ENCODE measurements at places on chromosomes 3 and 15.
A peak's percentile ranks its signal among the peaks of the same experiment; 100 is the strongest.

- DNase-seq: peak; percentile 4
Observed at GRCh38 chr3:42980209-42980608, 1.1 kb downstream of the GASK1A start.

DNA sequence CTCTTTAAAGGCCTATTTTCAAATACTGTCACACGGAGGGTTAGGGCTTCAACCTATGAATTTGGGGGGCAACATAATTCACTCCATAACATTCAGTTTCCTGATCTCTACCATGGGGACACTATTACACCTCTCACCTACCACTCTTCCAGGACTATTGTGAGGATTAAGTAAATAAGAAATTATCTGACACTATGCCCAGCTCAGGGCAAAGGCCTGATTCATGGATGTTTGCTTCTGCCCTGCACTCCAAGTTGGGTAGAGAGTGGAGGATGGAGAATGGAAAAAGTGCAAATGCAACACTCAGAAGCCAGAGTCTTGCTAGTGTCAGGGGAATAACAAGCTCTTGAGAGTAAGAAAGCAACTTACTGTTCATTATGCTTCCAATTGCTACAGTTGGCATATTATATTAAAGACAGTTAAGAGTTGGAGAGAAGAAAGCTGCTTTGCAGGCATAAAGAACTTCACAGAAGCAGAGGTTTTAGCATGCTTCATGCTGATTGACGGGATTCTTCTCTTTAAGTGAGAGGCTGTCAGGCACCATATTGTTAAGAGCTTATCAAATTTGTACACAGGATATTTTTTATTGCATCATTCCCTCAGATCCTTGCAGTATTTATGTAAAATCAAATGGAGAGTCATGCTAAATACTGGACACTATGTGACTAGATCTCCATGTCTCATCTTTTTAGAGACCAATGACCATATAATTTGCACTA, 375.3 kb downstream of the VPS13C start:
- no peak for DNase-seq

DNA sequence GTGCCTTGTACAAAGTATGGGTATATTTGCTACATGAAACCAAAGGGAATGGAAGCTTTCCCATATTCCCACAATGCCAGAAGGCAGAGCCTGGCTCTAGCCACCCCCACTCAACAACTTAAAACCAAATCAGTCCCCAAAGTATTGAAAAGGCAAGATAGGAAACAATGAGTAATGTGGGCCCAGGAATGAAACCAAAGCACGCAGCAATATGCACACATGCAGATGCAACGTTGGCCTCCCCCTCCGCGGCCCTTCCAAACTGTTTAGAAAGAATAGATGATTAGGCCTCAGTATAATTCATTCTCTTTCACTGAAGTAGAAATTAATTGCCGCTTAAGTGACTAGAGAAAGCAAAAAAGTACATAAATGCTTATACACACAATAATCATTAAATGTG, 59.1 kb downstream of the THRB start:
- no peak for DNase-seq

- peak; percentile 76 for DNase-seq
Observed at GRCh38 chr15:63065262-63066221, 23.0 kb downstream of the TPM1 start.

GRCh38 chr3:64730681-64731080, 42.9 kb upstream of the ADAMTS9 start:
- no peak for DNase-seq

GRCh38 chr3:105166893-105167292, 199.8 kb upstream of the ALCAM start:
- peak; percentile 6 for DNase-seq

GRCh38 chr15:59622289-59622688, 10.7 kb downstream of the GCNT3 start:
- DNase-seq: peak; percentile 67

DNA sequence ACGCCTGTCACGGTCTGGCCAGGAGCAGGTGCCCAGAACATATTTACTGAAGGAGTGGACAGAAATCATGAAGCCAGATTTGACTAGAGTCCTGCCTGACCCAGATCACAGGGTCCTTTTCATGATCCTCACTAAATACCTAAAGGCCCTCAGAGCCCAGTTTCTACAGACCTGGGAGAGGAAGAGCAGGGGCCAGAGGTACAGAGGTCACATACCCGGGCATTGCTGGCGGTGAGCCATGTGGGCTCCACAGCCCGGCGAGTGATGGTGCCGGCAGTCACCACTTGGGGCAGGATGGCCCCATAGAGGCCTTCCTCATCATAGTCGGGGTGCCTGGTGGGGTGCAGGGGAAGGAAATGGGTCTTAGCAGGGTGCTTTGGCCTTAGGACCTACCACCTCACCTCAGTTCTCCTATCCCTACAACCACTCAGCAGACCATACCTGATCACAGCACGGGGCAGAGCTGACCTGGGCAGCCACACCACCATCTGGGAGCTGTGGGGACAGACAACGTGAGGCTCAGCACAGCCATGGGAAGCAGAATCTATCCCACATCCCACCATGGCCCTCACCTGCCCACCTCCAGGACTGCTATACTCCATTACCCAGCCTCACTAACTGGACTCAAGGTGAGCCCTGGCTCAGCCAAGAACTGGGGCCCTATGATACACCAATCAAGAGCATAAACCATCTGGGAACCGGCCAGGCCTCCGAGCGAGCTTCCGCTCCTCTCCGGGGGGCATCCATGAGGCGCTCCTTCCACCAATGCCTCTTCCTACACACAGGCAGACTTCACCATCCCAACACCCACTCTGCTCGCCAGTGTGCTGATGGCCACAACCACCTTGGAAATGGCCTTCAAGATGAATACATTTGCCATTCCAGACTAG, 12.9 kb downstream of the POLG start:
- peak; percentile 27 for DNase-seq

DNA sequence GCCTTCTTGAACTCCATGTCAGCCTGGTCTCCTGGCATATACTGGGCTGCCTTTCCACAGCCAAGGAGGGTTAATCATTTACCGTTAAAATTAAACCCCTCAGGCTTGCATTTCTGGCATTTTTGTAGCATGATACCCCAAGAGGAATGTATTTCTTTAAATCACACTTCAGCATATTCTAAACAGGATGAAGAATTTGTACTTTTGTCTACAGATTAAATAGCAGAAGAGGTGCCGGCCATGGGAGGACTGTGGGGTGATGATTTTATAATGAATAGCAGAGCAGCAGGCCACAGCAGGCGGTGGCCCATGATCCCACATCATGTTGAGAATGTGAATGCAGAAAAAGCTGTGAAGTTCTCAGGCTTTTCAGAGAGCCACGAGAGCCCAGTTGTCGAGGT, 90.2 kb downstream of the ARNT2 start:
- DNase-seq: peak; percentile 68

- DNase-seq: no peak
Observed at GRCh38 chr15:88012233-88012632, 244.3 kb downstream of the NTRK3 start.

DNA sequence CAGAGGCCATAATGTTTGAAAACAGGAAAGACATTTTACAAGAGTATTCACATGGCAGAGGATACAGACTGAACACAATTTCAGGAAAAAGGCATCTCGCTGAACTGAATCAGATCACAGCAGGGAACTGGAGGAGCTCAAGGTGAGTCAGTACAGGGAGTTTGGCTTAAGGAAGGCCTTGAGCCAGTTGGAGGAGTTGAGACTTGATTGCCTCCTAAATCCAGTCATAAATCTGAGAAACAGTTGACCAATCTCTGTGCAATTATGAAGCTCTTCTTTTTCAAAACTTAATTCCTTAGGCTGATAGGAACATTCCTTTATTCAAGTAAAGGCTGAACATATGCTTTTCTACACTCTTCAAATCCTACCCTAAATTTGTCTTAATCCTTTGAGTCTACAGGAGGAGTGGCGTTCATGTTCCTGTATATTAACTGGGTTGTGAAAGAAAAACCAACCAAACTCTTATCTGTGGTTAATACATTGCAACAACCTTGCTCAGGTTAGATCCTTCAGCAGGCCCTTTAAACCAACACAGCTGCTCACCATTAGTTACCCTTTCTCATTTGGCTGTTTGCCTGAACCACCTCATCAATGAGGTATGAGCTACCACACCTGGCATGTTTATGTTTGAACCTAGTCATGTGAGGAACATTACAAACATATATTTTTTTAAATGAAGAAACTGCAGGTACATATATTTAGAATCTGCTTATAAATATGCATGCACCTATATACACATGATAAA, 404.1 kb upstream of the ATP11B start:
- DNase-seq: no peak

GRCh38 chr3:139944256-139944910, 9.4 kb downstream of the CLSTN2 start:
- DNase-seq: no peak

DNA sequence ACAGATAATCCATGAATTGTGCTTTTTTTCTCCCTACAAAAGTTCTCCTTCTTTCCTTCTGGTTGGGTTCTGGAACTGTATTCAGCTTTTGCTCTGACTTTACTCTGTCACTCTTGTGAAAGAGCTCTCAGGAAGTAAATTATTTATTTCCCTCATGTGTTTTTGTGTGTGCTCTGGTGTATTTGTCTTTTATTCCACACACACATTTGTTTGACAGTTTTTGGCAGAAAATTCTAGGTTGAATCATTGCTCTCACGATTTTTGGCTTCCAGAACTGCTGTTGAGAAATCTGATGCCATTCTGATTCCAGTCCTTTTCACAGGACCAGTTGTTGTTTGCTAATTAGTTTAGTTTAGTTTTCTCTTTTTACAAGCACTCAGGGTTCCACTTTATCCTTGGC, 172.8 kb downstream of the PLCH1 start:
- DNase-seq: peak; percentile 66

GRCh38 chr15:83514584-83514983, 67.4 kb downstream of the SH3GL3 start:
- DNase-seq: no peak

- DNase-seq: no peak
Observed at GRCh38 chr3:56308471-56308870, 159.8 kb downstream of the ERC2 start.

DNA sequence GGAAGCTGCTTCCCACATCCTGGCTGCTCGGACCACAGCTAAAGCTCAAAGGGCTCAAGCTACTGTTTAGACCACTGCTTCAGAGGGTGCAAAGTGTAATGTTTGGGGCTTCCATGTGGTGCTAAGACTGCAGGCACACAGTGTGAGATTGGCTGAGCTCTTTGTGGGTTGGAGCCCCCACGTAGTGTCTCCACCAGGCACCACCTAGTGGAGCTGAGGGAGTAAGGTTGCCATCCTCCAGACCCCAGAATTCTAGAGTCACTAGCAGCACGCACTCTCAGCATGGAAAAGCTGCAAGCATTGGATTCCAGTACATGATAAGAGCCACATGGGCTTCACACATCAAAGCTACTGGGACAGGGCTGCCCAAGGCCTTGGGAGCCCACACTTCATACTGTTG, 9.3 kb downstream of the MKRN3 start:
- no peak for DNase-seq

GRCh38 chr15:73366766-73367623, 1.8 kb downstream of the HCN4 start:
- DNase-seq: no peak

- no peak for DNase-seq
Observed at GRCh38 chr3:122671553-122671952, 9.1 kb upstream of the PARP14 start.

- DNase-seq: no peak
Observed at GRCh38 chr3:46661776-46662766, 31.4 kb downstream of the ALS2CL start.

DNA sequence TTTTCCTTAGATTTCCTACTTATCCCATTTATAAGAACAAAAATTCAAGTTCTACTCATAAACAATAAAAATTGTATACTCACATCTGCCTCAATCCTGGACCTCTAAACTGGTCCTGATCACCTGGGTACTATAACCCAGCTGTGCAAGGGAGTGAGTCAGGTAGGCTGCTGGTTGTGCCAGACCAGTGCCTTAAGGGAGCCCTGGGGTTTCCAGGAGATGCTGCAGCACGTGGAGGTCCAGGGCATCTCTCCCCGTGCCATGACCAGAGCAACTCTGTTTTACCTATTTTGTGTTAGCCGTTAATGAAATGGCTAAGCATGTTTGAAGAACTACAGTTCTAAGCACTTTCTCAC, 140.2 kb upstream of the TRIM42 start:
- DNase-seq: no peak

DNA sequence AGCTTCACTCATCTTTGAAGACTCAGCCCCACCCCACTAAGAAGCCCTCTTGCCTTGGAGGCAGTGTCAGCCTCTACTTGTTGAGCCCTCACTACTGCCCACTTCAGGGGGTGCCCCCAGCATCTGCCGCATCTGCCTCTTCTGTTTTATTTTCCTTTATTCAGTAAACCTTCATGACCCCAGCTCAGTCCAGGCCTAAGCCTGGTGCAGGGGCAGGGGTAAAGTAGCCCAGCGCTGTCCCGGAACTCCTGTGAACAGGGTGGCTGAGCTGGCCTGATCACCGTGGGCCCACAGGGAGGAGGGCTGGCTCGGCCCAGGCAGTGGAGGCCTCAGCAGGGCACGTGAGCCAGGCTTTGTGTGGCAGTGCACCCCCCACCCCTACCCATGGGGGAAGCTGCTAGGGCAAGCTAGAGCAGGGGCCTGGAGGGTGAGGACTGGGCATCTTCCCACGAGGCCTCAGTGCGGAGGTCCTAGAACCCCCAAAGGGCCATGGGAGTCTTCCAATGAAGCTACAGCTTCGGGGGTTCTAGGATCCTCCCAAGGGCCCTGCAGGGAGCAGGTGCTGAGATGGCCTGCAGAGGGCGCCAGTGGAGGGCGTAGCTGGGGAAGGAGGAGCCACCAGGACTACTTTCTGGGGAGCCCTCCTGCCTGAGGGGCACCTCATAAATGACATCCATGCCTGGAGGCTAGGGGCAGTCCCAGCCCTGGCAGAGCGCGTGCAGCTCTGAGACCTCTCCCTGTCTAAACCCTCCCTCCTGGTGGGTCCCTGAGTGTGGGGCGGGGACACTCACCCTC, 36.0 kb downstream of the TSPAN3 start:
- peak; percentile 54 for DNase-seq

- DNase-seq: no peak
Observed at GRCh38 chr15:52760562-52760961, 29.6 kb downstream of the ONECUT1 start.

GRCh38 chr3:106678657-106679390, 698.4 kb upstream of the CCDC54 start:
- no peak for DNase-seq

GRCh38 chr3:139728414-139728813, 50.6 kb upstream of the NMNAT3 start:
- DNase-seq: no peak

DNA sequence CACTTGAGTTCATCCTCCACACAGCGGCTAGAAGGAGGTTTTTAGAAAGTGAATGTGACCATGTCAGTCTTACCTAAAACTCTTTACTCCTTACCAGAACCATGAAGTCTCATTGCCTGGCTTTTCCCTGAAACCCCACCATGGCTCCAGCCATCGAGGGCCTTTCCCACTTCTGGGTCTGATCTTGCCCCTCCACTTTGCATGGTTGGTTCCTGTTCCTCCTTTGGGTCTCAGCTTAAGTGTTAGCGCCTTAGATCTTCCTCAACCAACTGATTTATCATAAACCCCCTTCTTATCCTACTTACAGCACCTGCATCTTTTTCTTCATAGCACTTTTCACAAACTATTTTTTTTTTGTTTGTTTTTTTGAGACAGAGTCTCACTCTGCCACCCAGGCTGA, 45.9 kb upstream of the ULK4 start:
- no peak for DNase-seq

- no peak for DNase-seq
Observed at GRCh38 chr3:125075738-125076137, 19.9 kb upstream of the HEG1 start.

GRCh38 chr3:177058648-177059047, 138.6 kb downstream of the TBL1XR1 start:
- DNase-seq: no peak

GRCh38 chr3:100260081-100260684, 609 bp upstream of the TBC1D23 start:
- DNase-seq: peak; percentile 73

GRCh38 chr3:176439729-176440128, 757.6 kb downstream of the TBL1XR1 start:
- no peak for DNase-seq
